ENCODE measurements at places on chromosomes 12 and 14.

GRCh38 chr14:42214981-42215491, 608.4 kb downstream of the LRFN5 start:
- DNase-seq: no peak

DNA sequence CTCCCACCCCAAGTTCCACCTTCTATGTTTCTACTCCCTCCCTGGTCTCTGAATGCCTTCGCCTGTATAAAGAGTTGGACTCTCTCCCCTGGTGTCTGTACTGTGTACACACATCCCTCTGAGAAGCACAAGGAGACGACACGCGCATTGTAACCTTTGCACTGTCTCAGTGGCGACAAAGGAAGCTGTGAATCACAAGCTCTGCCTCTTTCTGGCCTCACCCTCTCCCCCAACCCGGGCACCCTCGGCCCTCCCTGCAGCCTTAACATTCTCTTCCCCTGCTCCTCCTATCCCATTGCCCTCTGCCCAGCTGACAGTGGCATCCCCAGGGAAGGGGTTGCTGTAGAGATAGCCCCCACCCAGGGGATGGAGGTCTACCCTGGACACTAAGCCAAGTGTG, 2.5 kb upstream of the SMARCD1 start:
- no peak for DNase-seq

DNA sequence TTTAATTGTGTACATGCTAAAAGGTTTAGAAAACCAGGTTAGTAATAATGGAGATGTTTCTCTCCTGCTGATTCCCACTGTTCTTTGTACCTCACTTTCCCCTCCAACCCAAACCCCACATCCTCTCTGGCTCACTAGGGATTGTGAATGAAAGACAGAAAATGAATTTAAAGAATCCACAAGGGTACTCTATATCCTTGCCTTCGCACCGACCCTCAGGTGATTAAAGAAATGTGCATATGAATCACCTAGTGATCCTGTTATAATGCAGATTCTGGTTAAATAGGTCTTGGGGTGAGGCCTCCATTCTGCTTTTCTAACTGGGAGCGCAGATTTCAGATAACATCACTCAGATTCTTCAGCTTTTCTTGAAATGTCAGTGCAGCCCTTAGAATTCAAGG, 84.3 kb upstream of the OTX2 start:
- no peak for DNase-seq

DNA sequence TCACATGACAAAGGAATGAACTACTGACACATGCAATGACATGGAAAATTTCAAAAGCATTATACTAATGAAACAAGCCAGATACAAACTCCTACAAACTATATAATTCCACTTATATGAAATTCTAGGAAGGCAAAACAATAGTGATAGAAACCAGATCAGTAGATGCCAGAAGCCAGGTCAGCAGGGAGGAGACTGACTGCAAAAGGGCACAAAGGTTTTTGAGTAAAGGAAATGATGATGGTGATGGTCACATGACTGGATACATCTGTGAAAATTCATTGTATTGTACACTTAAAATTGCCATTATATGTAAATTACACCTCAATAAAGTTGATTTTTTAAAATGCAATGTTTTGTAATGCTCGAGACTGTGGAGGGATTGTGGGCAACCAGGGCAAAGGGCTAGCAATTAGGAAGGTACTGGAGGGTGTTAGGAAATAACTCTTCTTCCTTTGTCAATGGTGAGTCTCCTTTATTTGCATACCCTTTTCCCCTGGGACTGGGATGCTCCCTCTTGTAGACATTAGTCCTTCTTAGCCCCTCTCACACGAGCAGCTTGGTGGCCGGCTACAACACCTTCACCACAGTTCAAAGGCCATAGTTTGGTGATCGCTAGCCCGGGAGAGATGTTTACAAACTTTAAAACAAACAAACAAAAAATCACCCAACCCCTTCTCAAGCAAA, 6.7 kb upstream of the PRPF40B start:
- no peak for DNase-seq

DNA sequence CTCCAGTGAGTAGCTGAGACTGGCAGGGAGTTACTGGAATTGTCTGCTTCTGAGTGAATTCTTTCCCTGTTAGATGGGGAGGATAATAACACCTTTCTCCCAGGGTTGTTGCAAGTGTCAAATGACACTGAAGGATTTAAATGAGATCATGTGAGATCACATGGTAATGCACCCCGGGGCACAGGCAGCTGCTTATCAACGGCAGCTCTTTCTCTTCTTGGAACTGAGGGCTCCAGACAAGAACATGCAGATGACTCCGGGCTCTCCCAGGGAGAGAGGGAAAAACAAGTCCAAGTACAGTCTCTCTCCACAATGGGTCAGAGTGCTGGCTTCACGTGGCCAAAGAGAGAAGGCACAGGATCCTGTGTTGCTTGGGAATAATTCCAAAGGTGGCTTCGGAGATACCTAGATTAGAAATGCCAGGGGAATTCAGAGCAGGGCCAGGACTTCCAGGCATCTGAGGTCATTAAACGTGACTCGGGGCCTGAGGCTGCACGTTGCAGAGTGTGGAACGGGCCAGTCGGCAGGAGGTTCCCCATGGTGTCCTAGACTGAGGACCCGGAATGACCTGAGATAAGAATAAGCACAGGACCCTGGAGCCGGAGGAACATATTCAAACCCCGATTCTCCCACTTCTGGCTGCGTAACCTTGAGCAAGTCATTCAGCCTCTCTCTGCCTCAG, 109.2 kb downstream of the PRMT8 start:
- no peak for DNase-seq

DNA sequence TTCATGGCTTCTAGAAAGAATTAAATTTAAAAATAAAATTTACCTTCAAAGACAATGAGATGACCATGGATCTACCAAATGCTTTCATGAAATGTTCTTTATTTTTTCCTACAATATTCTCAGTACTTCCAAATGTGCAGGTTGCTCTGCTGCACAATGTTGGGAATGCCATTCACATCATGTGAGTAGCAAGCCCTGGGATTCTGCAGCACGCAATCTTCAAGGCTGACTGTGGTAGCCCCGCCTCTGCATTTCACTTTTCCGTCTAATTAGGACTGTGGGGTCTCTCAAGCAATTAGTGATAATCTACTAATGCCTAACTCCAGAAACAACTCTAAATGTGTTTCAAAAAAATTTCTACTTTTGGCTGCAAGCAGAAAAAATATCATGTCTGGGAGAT, 13.7 kb upstream of the NTN4 start:
- no peak for DNase-seq

DNA sequence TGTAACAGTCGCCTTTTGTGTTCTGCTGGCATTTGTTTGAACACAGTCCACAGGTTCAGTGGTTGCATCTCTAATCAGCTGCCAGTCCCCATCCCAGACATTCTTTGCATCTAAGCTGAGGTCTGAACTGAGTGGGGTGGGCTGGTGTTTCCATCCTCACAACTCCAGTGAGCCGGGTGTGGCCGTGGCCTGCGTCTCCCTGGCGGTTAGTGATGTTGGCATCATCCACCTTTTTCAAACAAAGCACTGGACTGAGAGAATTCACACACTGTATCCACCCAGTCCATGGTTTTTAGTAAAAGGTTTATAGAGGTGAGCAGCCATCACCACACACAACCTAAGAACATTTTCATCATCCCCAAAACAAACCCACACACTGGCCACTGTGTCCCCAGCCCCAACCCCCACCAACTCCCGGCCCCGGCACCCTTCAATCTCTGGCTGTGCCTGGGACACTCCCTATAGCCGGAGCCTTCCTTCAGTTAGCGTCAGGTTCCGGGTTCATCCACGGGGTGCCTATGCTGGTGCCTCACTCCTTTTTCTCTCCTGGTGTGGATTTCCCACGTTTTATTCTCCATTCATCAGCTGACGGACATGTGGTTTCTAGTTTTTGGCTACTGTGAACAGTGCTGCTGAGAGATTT, 6.5 kb downstream of the DDX51 start:
- DNase-seq: no peak

GRCh38 chr12:101941306-101942249, 64.2 kb downstream of the DRAM1 start:
- DNase-seq: no peak

GRCh38 chr12:122449317-122449716, 26.8 kb upstream of the CLIP1 start:
- no peak for DNase-seq

DNA sequence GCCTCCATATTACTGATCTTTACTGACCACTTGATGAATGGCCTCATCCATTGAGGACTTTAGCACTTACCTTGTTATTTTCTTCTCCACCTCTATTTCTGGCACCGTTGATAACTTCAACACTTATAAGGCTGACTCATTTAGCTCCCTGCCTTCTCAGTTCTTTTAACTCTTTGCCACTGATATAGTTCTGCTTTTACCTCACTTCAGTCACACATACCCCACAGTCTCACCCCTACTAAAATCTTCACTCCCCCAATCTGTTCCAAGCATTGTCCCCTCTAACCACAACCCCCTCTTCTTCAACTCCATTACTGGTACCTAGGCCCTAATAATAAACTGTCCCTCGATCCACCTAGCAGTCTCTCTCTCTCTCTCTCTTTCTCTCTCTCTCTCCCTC, 141.0 kb downstream of the PAH start:
- DNase-seq: no peak

DNA sequence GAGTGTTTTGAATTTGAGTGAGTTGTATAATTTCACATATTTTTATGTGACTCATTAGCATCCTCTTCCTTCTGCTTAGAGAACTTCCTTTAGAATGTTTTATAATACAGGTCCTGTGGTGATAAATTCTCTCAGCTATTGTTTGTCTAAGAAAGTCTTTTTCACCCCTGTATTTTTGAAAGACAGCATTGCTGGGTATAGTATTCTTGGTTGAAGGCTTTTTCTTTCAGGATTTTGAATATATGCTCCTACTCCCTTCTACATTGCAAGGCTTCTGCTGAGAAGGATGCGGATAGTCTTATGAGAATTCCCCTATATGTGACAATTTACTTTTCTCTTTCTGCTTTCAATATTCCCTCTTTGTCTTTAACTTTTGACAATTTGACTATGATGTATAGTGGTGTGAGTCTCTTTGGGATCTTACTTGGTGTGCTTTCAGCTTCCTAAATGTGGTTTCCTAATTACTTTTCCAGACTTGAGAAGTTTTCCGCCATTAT, 118.9 kb upstream of the HMGA2 start:
- no peak for DNase-seq

- DNase-seq: no peak
Observed at GRCh38 chr12:77337362-77337761, 272.0 kb upstream of the E2F7 start.

- DNase-seq: no peak
Observed at GRCh38 chr12:53676656-53677015, 753 bp upstream of the ATP5MC2 start.

- no peak for DNase-seq
Observed at GRCh38 chr14:85040046-85040685, 489.8 kb upstream of the FLRT2 start.

GRCh38 chr12:100267603-100268281, 765 bp downstream of the SCYL2 start:
- DNase-seq: no peak

- DNase-seq: peak; percentile 3
Observed at GRCh38 chr12:70590051-70590450, 47.2 kb downstream of the PTPRB start.

DNA sequence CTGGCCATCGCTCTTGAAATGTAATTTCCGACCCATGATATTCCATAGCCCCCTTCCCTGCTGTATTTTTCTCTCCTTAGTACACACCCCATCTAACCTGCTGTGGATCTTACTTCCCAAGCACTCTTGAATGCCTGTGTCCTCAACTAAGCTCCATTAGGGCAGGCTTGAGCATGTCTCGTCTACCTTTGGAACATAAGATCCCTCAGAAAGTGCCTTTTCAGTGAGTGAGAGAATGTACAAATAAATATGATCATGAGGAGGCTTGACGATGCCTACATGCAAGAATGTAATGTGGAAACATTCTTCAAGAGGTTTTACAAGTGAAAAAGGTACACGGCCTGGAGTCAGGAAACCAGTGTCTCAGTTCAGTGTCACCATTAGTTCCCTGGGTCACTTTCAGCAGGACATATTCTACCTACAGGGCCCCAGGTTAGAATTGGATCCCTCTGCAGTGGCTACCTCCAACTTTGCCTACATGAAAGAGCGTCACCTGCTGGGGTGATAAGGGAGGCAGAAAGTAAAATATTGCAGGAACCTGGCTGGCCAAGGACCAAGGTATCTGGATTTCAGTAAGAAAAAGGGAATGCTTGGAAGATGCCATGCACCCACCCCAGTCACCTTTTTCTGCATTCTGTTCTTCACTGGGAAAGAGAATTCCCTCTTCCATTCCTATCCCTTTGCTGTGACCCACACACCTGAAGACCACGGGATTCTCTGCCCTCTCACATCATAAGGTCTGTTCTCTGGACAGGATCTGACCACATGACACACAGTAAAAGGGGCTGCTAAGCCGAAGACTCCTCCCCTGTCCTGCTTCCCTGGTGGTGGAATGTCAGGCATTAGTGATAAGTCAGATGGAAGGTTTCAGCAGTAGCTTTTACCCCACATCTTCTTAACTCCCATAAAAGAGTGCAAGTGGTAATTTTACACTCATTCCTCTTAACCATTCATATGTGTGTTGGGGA, 24.6 kb upstream of the SERPINA1 start:
- DNase-seq: no peak

DNA sequence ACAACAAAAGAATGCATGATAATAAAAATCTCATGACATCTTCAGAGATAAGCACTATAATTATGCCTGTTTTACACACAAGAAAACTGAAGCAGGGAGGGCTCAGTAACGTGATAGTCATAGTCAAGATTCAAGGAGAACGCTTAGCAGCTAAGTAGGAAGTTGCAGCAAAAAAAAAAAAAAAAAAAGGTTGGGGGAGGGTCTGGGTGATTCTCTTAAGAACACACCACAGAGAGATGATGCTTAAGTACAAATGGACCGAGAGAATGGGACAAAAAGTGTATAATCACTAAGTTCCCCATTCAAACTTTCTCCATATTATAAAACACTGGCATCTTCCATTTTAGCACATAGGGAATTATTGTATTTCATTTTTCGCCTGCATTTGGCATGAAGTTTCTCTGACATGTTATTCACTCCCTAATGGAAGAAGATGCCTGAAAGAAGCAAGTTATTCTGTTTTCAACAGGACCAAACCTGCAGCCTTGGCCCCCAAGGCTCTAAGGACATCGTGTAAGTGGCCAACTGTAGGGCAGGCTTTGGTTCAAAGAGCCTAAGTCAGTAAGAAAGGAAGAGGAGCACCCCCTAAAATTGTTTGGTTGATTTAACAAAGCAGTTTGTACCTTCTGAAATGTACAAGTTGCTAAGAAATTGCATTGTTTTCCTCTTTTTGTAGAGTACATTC, 142.9 kb upstream of the TMPO start:
- DNase-seq: no peak

All from stimulated activated CD4-positive, alpha-beta T cell treated with anti-CD3 and anti-CD28 coated beads, Interleukin-1b, Interleukin-23, amount 100 ng/mL, for 1 hour (primary cell).